Peyer's patch (tissue), 4 donors: ENCODE measurements at places on chromosomes 2 and 18.

DNA sequence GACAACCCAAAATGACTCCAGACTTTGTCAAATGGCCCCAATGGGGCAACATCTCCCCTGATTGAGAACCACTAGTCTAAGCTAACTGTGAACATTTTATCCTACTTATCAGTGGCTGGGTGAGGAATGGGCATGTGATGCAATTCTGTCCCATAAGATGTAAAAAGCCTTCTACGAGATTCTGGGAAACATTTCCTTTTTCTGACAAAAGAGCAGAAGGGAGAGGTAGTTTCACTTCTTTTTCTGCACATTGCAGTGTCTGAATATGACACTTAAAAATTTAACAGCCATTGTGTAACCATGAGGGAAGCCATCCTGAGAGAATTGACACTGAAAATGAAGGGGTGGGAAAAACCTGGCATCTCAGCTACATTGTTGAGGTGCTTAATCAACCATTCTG, 17.3 kb upstream of the MARCHF4 start:
- DNase-seq = no peak

GRCh38 chr18:5132987-5133386, 64.1 kb downstream of the AKAIN1 start:
- DNase-seq = no peak

DNA sequence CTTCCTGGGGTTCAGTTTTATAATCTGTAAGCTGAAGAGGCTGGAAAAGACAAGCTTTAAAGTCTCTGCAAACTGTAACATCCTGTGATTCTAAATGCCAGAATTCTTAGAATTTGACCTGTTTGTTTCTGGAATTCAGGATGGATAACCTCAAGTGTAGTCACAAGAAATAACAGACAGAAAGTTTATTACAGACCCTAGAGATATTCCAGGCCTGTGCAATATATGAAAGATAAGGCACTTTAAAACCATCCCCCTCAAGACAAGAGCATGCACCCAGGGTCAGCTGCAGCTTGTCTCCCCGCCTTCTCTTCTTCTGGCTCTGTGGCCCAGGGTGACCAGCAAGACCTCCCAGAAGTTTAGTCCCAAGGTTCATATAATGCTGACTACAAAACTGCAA, 298.7 kb upstream of the ACVR2A start:
- no peak for DNase-seq

GRCh38 chr18:79371561-79372121, 24.1 kb upstream of the NFATC1 start:
- no peak for DNase-seq

DNA sequence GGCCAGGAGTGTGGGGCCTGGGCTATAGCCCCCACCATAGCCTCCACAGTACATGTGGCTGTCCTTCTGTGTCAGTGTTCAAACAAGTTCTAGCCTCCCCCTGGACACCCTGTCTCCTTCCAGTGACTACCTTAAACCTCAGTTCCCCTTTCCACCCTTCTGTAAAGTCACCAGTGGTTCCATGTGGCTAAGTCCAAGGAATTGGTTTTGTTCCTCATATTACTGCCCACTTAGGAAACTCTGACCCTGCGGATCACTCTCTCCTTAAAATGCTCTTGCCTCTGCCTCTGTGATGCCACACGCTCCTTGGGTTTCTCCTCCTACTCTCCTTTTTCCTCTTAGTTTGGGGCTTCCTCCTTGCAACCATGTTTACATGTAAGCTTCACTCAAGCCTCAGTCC, 27.8 kb upstream of the REL start:
- no peak for DNase-seq
